ENCODE measurements at places on chromosomes 4 and X. TPM values are rescaled to one million over a fixed set of nuclear protein-coding genes. Genes with fewer than 3 reads are reported as not detected.

Gene SMS
- total RNA-seq = 230 TPM

Gene PGAM4
- total RNA-seq = not detected

Gene SLC49A3
- under 0.01 TPM for total RNA-seq

Gene IL9R
- total RNA-seq = not detected

Gene RPA4
- total RNA-seq = 2.5 TPM

Gene RBM46
- total RNA-seq = not detected

Gene AIMP1
- total RNA-seq = 27.5 TPM

Gene ETDB
- total RNA-seq = not detected

Gene AWAT2
- total RNA-seq = under 0.01 TPM

Gene ITM2A
- total RNA-seq = not detected

Gene CLDN34
- total RNA-seq = not detected

Gene NDNF
- total RNA-seq = under 0.01 TPM

Gene OTC
- total RNA-seq = not detected

Gene PRIMPOL
- total RNA-seq = 10.0 TPM

Gene ABLIM2
- under 0.01 TPM for total RNA-seq

Gene TLR10
- total RNA-seq = not detected

Gene LUZP4
- total RNA-seq = not detected

Gene KLHL13
- 13.6 TPM for total RNA-seq

Gene CSAG3
- not detected for total RNA-seq

Gene NAP1L3
- 5.3 TPM for total RNA-seq

Gene ASMT
- not detected for total RNA-seq

Gene TBL1X
- total RNA-seq = 21.1 TPM

Measured in IMR-90 (cell line).